Psoas muscle (tissue), 8 donors: ENCODE measurements at places on chromosomes 1 and 21. TPM values are rescaled to one million over a fixed set of nuclear protein-coding genes. Genes with fewer than 3 reads are reported as not detected.

Gene CYP4X1
- total RNA-seq = 2.3 TPM

Gene ADAMTS4
- 8.9 TPM for total RNA-seq

Gene LAX1
- 0.17 TPM for total RNA-seq

Gene RYR2
- total RNA-seq = 0.48 TPM

Gene ANKRD34A
- 1.9 TPM for total RNA-seq

Gene CYP4B1
- total RNA-seq = 21.9 TPM

Gene STRIP1
- total RNA-seq = 16.1 TPM

Gene WNT4
- 0.27 TPM for total RNA-seq

Gene LORICRIN
- total RNA-seq = not detected

Gene TRIM62
- total RNA-seq = 5.5 TPM

Gene LCE2A
- not detected for total RNA-seq

Gene LAPTM5
- total RNA-seq = 8.2 TPM

Gene NBPF4
- not detected for total RNA-seq

Gene DYNLT5
- total RNA-seq = 0.38 TPM

Gene PRKCZ
- 0.53 TPM for total RNA-seq

Gene TARBP1
- total RNA-seq = 9.5 TPM

Gene CASQ1
- total RNA-seq = 694 TPM

Gene KCNK2
- 0.37 TPM for total RNA-seq

Gene FMO1
- 0.30 TPM for total RNA-seq

Gene CSF3R
- 1.9 TPM for total RNA-seq

Gene KCNQ4
- 7.0 TPM for total RNA-seq

Gene RAB25
- not detected for total RNA-seq

Gene HIVEP3
- 3.2 TPM for total RNA-seq

Gene OR2C3
- total RNA-seq = not detected

Gene MEX3A
- total RNA-seq = 0.13 TPM

Gene SPRR4
- total RNA-seq = not detected

Gene GORAB
- total RNA-seq = 2.3 TPM

Gene LRRC3
- 1.1 TPM for total RNA-seq

Gene CD1C
- 0.26 TPM for total RNA-seq

Gene SF3B4
- total RNA-seq = 23.3 TPM

Gene CGN
- total RNA-seq = not detected

Gene OLIG1
- 0.44 TPM for total RNA-seq

Gene RPTN
- not detected for total RNA-seq

Gene IRF6
- total RNA-seq = 0.32 TPM

Gene MMP23B
- not detected for total RNA-seq

Gene PROX1
- total RNA-seq = 16.0 TPM

Gene DUSP10
- 5.2 TPM for total RNA-seq

Gene OR2T3
- not detected for total RNA-seq

Gene MPL
- not detected for total RNA-seq

Gene RNU1-3
- total RNA-seq = 4,558 TPM

Gene PPIAL4G
- total RNA-seq = not detected

Gene OR2T34
- not detected for total RNA-seq

Gene PIGR
- total RNA-seq = 0.48 TPM

Gene PTAFR
- 1.4 TPM for total RNA-seq

Gene UBAP2L
- 84.6 TPM for total RNA-seq

Gene KRTAP13-2
- total RNA-seq = not detected

Gene SESN2
- total RNA-seq = 10.5 TPM
